ENCODE measurements at places on chromosomes 6 and 20. TPM values are rescaled to one million over a fixed set of nuclear protein-coding genes. Genes with fewer than 3 reads are reported as not detected.

MARCKS gene
- total RNA-seq, result 65.1 TPM

HTR1E gene
- total RNA-seq, result not detected

THEMIS gene
- 0.54 TPM for total RNA-seq

EFCAB8 gene
- total RNA-seq, result not detected

RUNX2 gene
- 4.5 TPM for total RNA-seq

PTK7 gene
- 6.8 TPM for total RNA-seq

ABHD16B gene
- not detected for total RNA-seq

RAMACL gene
- 4.2 TPM for total RNA-seq

WFDC12 gene
- total RNA-seq, result not detected

GRCh38 chr6:45421709-45422502 is 44.2 kb upstream of the SUPT3H start:
- peak; percentile 49 for DNase-seq
- H3K4me1 ChIP-seq, result peaks cover 16% of the 10 kb centered on the region
- H3K27me3 ChIP-seq, result peaks cover 59% of the 10 kb centered on the region
- H3K27ac ChIP-seq, result peak overlapping the region; percentile 76
- H3K36me3 ChIP-seq, result no peaks in the 10 kb centered on the region
- H3K4me3 ChIP-seq, result peak overlapping the region; percentile 53

GRCh38 chr20:4135385-4136077 is 120.2 kb upstream of the RNF24 start:
- peak; percentile 75 for DNase-seq
- H3K36me3 ChIP-seq, result no peaks in the 10 kb centered on the region
- peak overlapping the region; percentile 41 for H3K27ac ChIP-seq

GRCh38 chr20:6058684-6059295 is 4.9 kb upstream of the LRRN4 start:
- no peak overlapping the region for H3K27ac ChIP-seq
- no peak overlapping the region for H3K4me3 ChIP-seq
- no peaks in the 10 kb centered on the region for H3K4me1 ChIP-seq

- no peaks in the 10 kb centered on the region for H3K36me3 ChIP-seq
- no peak overlapping the region for H3K4me3 ChIP-seq
- no peaks in the 10 kb centered on the region for H3K27me3 ChIP-seq
- no peaks in the 10 kb centered on the region for H3K4me1 ChIP-seq
- no peak overlapping the region for H3K27ac ChIP-seq
- DNase-seq, result no peak
Observed at GRCh38 chr6:151299011-151299410, 59.2 kb downstream of the AKAP12 start.

DNA sequence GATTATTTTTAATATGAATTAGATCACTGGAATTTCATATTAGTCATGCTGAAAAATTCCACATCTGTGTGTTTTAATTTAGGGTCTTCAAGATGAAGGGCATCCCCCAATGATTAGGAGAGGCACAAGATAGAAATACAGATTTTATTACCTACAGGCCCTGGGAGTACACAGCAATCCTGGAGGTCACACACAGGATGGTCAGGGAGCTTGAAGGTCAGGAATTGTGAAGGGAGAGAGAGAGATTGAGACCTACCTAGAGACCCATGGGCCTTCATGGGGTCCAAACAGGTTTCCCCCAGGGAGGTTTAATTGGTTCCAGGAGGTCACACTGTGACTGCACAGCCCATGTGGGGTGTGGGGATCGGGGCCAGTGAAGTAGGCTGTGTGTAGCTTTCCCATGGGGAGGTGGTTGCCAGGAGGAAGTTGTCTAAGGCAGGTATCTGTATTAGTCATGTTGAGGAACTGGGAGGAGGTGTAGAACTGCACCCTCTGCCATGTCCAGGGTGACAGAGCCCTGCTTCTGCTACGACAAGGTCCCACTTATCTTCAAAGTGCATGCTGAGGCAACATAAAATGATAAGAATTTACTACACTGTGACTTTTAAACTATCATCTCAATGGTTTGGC is 18.3 kb downstream of the SNX9 start:
- DNase-seq, result peak; percentile 42
- H3K4me3 ChIP-seq, result no peak overlapping the region

- H3K4me1 ChIP-seq, result peaks cover 16% of the 10 kb centered on the region
- no peaks in the 10 kb centered on the region for H3K36me3 ChIP-seq
- H3K27me3 ChIP-seq, result no peaks in the 10 kb centered on the region
- H3K27ac ChIP-seq, result no peak overlapping the region
Observed at GRCh38 chr6:16224409-16224808, 14.0 kb upstream of the GMPR start.

DNA sequence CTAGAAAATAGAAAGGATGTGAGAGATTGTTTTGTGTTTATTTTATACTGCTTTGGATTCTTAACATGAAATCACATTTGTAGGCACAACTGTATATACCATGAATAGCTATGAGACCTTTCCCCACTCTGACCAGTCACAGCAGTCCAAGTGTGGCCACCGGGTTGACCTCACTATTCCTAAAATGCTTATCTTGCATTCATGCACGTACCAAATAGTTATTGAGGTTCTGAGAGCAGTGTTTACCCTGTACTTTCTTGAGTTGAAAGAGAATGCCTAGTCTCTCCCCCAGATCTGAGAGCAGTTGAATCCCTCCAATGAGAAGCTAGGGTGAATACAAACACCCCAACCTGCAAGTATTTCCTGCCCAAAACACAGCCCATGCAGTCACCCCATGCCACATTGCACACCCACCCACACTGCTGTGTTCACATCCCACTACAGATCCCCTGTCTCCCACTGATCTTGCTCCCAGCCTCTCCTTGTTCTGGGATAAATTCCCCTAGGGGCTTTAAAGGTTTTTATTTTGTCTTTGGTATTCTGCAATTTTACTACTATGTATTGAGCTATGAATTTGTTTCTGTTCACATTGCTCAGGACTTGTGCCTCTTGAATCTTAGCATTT is 51.6 kb downstream of the GOPC start:
- DNase-seq, result no peak
- H3K4me3 ChIP-seq, result no peak overlapping the region
- H3K4me1 ChIP-seq, result peaks cover 12% of the 10 kb centered on the region
- no peak overlapping the region for H3K27ac ChIP-seq

DNA sequence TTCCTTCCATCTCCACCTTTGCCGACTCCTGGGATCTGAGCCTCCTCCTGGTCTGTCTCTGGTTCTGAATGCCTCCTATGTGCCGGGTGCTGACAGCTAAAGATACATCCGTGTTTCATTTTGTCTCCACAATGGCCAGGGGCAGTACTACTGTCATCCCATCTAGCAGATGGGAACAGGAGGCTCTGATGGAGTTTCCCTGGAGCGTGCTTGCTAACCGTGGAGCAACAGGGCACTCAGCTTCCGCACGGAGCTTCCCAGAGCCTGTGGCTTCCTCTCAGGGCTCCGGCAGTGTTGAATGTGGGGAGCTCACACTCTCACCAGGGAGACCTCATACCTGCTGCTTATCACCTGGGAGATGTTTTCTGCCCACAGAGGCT is 11.9 kb upstream of the NPBWR2 start:
- H3K27me3 ChIP-seq, result no peaks in the 10 kb centered on the region
- H3K4me1 ChIP-seq, result no peaks in the 10 kb centered on the region
- no peaks in the 10 kb centered on the region for H3K36me3 ChIP-seq
- peak; percentile 2 for DNase-seq
- H3K4me3 ChIP-seq, result no peak overlapping the region
- no peak overlapping the region for H3K27ac ChIP-seq

- no peaks in the 10 kb centered on the region for H3K36me3 ChIP-seq
- DNase-seq, result no peak
- no peak overlapping the region for H3K27ac ChIP-seq
- no peak overlapping the region for H3K4me3 ChIP-seq
- no peaks in the 10 kb centered on the region for H3K27me3 ChIP-seq
Observed at GRCh38 chr6:5744497-5744896, 262.2 kb downstream of the NRN1 start.

DNA sequence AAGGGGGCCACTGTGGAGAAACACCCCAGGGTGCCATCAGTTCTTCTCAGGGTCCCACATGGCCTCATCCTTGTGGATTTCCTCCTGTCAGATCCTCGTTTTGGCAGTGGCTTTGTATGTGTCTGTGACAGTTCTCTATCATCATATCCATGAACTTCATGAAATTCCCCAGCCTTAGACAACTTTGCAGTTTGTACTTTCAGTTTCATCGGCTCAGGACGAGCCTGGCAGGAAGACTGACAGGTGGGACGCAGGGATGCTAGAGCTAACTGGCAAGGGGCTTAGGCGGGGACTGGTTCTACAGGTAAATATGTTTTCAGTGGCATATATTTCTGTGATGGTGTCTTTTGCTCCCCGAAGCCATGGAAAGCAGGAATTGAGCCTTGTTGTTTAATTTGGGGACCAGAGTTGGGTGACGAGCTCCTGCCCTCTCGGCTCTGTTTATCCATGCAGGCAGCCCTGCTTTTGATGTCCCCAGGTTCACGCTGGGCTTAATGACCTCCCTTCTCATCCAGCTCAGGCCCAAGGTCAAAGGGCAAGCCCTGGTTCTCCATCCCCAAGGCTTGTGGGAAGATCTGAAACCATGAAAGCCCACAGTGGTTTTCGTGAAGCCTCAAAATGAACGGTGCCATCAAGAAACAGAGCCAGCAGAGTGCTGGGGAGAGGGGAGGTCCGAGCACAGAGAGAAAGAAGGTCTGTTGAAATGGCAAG is 11.2 kb downstream of the SDCBP2 start:
- H3K4me3 ChIP-seq, result no peak overlapping the region
- no peak overlapping the region for H3K27ac ChIP-seq
- no peaks in the 10 kb centered on the region for H3K36me3 ChIP-seq
- peaks cover 8% of the 10 kb centered on the region for H3K4me1 ChIP-seq
- no peak for DNase-seq

GRCh38 chr6:131636880-131637792 is at the start of gene ENPP3:
TSS of gene ENPP3 (plus strand) at chr6:131637302. CDS start at chr6:131637385, 83 bp downstream.
- no peaks in the 10 kb centered on the region for H3K27me3 ChIP-seq
- H3K36me3 ChIP-seq, result no peaks in the 10 kb centered on the region
- no peak within 1 kb of the TSS for H3K27ac ChIP-seq

DNA sequence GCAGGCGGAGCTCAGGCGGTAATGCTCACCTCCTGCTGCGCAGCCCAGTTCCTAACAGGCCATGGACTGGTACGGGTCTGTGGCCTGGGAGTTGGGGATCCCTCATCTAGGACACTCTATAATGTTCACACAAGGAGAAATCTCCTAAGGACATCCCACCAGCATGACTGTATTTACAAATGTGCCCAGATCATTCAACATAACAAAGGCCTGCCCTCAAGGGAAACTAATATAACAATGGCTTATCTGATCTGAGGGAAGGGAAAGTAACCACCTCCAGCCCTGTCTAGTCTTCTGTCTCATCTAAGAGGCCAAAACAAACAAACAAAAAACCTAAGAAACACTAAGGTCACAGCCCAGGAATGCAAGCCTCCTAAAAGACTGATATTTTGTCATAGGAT is 232.8 kb downstream of the RNGTT start:
- no peaks in the 10 kb centered on the region for H3K36me3 ChIP-seq
- no peak overlapping the region for H3K4me3 ChIP-seq
- no peaks in the 10 kb centered on the region for H3K4me1 ChIP-seq
- no peak for DNase-seq

DNA sequence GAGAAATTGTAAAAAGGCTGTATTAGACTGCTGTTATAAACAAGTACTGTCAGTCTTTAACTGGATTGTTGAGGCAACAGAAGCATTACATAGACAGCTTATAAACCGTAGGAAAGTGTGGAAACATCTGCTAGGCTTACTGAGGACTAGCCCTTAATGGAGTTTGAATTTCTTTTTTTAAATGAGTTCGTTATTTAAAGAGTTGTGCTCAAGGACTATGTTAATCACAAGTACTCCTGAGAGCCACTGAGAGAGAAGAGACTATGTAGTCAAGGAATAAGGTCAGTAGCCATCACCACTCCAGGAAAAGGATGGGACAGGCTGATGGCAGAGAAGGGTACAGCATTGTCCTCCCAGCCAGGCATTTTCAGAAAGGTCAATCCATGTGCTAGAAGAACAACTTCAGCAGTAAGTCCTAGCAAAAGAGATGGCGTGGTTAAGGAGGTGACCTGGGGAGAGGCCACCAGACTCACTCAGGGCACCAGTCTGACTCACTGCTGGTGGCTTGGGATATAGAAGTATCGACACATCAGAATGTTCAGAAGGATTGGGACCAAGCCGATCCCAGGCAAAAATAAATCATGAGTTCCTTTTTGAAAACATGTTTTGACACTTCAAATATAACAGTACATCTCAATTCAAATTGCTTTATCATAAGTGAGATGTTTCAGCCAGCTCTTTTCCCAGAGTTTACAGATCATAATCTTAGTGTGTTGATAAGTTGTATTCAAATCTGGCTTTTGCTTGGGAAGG is 6.4 kb downstream of the RPS12 start:
- H3K36me3 ChIP-seq, result no peaks in the 10 kb centered on the region
- H3K4me3 ChIP-seq, result no peak overlapping the region
- no peaks in the 10 kb centered on the region for H3K27me3 ChIP-seq
- no peak overlapping the region for H3K27ac ChIP-seq
- DNase-seq, result no peak

GRCh38 chr6:95240514-95240913 is 336.8 kb upstream of the MANEA start:
- no peak overlapping the region for H3K27ac ChIP-seq
- no peaks in the 10 kb centered on the region for H3K4me1 ChIP-seq
- no peaks in the 10 kb centered on the region for H3K36me3 ChIP-seq
- DNase-seq, result no peak
- no peaks in the 10 kb centered on the region for H3K27me3 ChIP-seq

- H3K4me3 ChIP-seq, result no peak overlapping the region
- H3K27ac ChIP-seq, result no peak overlapping the region
- peaks cover 7% of the 10 kb centered on the region for H3K4me1 ChIP-seq
- no peaks in the 10 kb centered on the region for H3K27me3 ChIP-seq
- DNase-seq, result no peak
- no peaks in the 10 kb centered on the region for H3K36me3 ChIP-seq
Observed at GRCh38 chr6:13624871-13625288, 9.7 kb downstream of the NOL7 start.

DNA sequence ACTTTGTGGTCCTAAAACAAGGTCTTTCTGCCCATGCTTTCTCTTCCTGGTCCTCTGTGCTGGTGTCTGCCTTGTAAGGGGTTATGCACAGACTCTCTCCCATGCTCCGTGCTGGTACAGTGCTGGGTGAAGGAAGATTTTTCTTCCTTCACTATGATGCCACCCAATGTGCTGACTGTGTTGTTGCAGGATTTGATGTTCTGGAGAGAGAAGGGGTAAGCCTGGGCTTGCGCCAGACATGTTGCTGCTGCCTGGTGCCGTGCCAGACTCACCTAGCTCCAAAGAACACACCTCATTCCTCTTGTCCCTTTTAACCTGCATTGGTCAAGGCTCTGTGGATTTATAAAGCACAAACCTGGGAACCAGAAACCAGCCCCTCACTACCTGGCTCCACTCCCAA is 28.4 kb upstream of the ARMH2 start:
- H3K4me3 ChIP-seq, result no peak overlapping the region
- DNase-seq, result no peak
- H3K36me3 ChIP-seq, result no peaks in the 10 kb centered on the region
- H3K27me3 ChIP-seq, result no peaks in the 10 kb centered on the region
- H3K27ac ChIP-seq, result no peak overlapping the region
- H3K4me1 ChIP-seq, result no peaks in the 10 kb centered on the region

DNA sequence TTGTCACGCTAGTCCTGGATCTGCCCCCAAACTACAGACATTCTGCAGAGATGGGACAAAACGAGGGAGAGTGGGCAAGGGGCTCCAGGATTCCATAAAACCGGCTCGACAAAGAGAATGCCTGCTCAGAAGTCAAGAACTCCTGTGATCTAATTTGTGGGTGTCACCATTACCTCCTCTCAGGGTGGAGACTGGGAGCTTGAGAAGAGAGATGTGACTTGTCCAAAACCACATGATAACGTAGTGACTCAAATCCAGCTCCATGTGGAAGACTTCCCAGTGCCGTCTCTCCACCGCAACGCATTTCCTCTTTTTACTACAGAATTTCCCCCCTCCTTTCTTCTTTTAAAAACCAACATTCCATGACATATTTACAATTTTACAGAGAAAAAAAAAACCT is 44.3 kb downstream of the TRERF1 start:
- no peak overlapping the region for H3K4me3 ChIP-seq
- H3K27me3 ChIP-seq, result no peaks in the 10 kb centered on the region
- H3K4me1 ChIP-seq, result peaks cover 13% of the 10 kb centered on the region
- DNase-seq, result no peak
- no peaks in the 10 kb centered on the region for H3K36me3 ChIP-seq
- no peak overlapping the region for H3K27ac ChIP-seq

Data from adrenal gland (tissue), 19 donors.